CD4-positive, alpha-beta T cell treated with Interleukin-12 subunit alpha and Interleukin-12 subunit beta, for 1 hour (primary cell): ENCODE measurements at places on chromosomes 1 and 21.

DNA sequence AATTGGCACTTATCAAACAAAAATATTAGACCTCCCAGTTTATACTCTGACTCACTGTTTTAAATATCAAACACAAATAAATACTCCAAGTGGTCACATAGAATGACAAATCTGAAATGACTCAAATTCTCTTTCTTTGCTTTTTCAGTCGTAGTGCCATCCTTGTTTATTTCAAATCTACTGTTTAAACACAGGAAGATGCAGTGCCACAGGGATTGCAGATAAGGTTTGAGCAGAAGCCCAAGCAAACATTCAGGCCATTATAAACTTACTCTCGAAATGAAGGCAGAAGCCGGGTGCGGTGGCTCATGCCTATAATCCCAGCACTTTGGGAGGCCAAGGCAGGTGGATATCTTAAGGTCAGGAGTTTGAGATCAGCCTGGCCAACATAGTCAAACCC is 255.4 kb upstream of the PLXNA2 start:
- DNase-seq = no peak

- no peak for DNase-seq
Measured at GRCh38 chr1:42295816-42296215, 39.2 kb downstream of the FOXJ3 start.

- DNase-seq = no peak
Measured at GRCh38 chr1:99943223-99943794, 26.5 kb upstream of the SLC35A3 start.

DNA sequence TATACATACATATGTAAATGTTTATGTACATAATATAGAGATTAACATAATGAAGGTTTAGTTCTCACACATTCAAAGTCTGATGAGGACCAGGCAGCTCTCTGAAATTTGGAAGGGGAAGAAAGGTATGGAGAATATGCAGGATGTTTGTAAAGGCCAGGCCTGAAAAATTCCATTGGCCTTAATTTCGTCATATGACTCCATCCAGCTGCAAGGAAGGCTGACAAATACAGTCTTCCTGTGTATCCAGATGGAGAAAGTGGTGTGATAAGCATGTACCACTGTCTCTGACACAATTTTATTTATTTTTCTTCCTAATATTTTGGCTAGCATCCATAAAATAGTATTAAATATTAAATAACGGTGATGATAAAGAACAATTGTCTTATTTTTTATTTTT is 6.3 kb upstream of the SGIP1 start:
- no peak for DNase-seq

DNA sequence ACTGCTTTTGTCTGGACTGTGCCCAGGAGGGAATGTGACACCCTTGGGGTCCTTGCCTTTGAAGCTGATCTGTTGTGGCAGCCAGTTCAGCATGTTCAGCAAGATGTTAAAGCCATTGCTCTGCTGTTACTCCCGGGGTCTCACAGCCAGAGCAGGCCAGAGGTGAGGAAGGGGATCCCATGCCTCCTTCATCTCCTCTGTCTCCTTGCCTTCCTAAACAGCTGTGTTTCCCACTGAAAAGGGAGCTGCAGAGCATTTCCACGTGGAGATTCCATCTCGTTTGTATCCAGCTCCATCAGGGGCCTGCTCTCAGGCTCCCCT is 135.8 kb upstream of the COL6A1 start:
- no peak for DNase-seq

DNA sequence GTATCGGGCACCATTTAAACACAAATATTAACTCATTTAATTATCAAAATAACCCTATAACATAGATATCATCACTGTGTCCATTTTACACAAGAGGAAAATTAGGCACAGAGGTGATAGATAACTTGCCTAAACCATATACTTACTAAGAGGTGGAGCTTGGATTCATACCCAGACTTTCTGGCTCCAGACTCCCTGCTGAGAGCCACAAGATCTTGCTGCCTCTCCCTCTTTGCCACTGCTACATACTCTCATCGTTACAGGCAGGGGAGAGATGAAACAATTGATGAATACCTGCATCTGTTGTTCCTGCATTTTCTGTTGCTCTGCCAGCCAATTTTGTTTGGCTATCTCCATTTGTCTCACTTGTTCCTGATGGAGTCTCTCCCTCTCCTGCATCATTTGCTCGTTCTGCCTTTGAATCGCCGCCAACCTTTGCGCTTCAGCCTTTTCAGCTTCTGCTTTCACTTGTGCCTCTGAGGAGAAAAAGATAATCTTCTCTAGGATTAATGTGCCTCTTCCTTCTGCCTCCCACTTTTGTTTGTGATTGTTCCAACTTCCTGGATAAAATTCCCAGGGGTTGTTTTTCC is 10.6 kb downstream of the GBP5 start:
- DNase-seq = no peak

GRCh38 chr1:60765204-60765603 is 317.2 kb upstream of the NFIA start:
- DNase-seq = no peak

- DNase-seq = no peak
Measured at GRCh38 chr1:223261914-223262313, 102.1 kb downstream of the SUSD4 start.

DNA sequence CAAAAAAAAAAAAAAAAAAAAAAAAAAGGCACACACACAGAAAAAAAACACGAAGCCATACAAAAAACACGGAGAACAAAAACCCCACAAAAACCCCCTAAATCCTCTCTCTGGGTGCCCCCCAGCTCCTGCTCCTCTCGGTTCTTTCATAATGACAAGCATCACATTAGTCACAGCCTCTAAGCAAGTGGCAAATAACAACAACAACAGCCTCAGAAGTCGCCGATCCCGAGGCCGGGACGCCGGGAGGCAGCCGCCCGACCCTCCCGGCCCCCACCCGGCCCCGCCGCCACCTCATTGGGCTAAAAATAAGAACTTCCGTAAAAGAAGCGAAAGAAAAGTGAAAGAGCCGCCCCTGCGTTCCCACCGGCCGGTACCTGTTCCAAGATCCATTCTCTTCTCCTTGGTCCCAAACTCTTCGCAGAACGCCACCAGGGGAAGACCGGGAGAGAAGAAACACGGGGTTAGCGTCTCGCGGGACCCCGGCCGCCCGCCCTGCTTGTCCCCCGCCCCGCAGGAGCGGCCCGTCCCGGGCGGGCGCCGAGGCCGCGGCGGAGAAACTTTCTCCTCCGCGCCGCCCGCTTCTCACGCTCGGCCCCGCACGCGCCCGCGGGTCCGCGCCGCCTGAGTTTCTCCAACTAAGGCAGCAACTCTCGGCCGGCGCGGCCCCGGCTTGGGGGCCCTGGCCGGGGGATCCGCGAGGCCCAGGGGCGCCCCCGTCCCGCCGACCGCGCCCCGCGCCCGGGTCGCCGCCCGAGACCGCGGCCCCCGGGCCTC is 102.8 kb downstream of the CASZ1 start:
- DNase-seq = peak; percentile 74

DNA sequence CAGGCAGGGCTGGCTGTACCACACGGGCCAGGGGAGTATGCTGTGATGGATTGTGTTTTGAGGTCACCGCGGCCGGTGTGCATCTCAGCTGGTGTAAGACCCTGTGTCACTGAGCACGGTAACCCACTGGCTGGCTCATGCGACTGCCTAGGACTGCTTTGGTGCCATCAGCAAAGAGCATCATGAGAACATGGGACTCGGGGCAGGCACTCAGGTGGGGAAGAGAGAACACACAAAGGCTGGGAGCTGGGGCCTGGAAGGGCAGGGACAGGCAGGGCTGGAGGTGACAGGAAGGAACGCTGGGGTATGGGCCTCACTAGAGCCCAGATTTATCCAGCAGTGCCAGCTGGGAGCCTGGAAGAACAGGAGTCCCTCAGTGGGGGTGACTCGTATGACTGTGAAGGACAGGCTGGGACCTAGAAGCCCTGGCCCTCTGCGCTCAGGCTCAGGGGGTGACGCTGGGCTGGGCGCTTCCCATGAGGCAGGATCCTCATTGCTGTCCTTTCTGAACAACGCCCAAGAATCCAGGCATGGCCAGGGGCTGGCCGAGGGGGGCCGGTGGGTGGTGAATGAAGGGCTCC is 210.4 kb upstream of the VAMP3 start:
- DNase-seq = no peak

GRCh38 chr1:180444522-180444921 is 57.9 kb downstream of the ACBD6 start:
- DNase-seq = no peak

GRCh38 chr1:201896951-201897391 is 8.3 kb downstream of the SHISA4 start:
- no peak for DNase-seq

- DNase-seq = peak; percentile 71
Measured at GRCh38 chr1:235326719-235327558, 1.0 kb downstream of the ARID4B start.

- no peak for DNase-seq
Measured at GRCh38 chr1:69920426-69920825, 285.0 kb downstream of the LRRC40 start.

DNA sequence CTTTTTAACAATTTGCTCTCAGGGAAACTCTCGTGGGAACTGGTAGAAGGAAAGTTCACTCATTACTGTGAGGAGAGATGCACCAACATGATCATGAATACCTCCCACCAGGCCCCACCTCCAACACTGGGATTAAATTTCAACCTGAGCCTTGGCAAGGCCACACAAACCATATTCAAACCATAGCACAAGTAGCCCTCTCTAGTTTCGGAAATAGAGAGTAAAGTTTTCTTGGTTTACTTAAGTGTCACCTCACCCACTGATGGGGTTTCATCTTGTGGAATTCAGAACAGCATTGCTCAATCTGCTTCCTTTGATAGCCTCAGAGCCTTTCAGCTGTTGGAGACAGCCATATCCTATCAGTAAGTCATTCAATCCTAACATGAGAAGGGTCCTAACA is 25.5 kb upstream of the CCSAP start:
- no peak for DNase-seq

DNA sequence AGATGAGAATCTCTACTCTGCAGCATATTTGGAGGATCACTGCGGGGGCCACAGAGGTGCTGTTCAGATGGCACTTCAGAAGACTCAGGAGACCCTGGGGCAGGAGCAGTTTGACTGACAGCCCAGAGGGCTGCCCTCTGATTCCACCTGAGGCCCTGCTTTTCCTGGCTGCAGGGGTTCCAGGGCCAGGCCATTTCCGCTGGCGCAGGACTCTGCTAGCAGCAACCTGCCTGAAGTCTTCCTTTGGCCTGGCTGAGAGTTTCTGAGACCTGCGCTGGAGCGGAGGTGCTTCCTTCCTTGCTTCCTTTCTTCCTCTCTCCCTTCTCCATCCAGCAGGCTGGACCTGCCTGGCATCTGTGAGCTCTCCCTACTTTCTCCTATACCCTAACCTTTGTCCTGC is 11.8 kb downstream of the PCSK9 start:
- DNase-seq = no peak

DNA sequence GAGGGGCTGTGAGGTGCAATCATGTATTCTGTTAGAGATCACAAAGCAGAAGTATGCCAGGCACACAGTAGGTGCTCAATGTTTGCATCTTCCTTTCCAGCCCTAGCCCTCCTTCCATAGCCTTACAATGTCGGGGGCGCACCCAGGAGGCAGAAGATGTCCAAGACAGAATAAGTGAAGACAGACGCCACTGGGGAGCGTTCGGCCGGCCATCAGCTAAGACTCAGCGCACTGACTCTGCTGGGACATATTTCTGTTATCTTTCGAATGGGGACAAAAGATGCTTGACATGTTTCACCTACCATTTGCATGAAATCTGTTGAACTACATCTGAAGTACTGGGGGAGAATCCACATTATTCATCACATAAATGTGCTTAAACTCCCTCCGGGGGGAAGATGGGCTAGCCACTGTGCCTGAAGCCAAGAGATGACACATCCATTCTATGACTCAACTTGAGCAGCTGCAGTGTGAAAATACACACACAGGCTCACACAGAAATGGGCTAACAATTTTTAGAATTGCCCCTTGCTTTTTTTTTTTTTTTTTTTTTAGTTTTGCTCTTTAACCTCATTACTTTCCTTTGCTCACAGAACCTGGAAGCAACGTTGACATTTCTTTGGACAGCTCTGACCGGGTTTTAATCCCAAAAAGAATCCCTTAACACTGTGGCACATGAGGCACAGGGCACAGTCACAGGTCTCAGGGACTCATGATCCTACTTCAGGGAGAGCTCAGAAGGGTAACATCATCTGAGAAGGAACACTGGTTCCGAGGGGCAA is 7.9 kb downstream of the TIAM1 start:
- DNase-seq = no peak

GRCh38 chr1:116739371-116740012 is 14.7 kb upstream of the CD2 start:
- DNase-seq = no peak

GRCh38 chr1:18960821-18961220 is 4.3 kb upstream of the IFFO2 start:
- DNase-seq = no peak

DNA sequence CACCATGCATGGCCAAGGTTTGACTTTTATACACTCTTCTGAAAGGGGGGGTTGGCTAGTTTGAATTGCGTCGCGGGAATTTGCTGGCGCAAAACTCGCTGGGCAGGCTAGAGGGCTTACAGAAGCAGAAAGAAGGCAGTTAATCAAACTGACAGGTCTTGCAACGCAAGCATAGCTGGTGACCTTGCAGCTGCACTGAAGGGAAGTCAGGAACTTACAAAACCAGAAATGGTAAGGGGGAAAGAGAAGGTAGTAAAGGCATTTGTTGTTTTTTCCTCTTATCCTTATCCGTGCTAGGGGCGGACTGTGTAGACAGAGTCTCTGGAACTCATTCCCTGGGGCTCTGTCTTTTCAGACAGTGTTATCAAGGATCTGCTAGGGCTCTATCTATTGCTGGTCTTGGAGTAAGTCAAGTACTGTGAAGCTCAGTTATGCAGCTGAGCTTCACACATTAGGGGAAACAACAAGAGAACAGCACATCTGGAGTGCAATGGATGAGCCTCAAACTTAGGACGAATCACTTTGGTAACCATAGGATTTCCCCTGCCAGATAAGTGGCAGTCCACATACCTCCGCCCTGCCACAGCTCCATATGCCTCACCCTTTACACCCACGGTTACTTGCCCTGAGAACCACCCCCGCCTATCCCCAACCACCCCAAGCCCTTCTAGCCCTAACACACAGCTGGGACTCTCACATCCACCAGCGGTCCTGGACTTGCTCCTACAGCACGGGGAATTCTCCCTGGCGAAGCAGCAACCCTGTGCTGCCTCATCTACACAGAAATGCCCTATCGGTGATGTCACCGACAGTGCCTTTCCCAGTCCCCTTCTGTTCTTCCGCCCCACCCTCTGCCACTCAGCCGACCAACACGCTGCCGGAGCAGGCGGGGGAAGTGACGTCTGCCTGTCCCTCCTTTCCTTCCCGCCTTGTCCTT is 251.4 kb downstream of the FAM72C start:
- DNase-seq = no peak

DNA sequence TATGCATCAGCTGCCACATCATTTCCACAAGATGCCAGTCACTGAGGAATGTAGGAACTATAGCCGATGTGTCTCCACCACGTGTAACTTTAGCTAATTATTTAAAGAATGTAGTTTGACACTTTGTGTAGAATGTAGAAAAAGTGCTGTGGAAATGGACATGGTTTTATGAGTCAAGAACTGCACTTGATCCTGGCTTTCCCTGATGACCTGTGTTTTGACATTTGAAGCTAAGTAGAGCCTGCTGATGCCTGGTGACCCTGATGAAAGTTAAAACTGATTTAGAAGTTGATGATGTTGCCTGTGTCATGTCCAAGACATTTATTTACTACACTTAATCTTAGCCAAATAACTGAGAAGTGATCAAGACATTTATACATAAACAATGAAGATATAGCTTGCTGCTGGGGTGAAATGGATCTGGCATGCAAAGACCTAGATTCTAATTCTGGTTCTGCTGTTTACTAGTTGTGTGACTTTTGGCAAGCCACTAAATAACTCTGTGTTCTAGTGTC is 4.4 kb upstream of the OSBPL9 start:
- no peak for DNase-seq

GRCh38 chr1:170727963-170728362 is 64.0 kb downstream of the PRRX1 start:
- no peak for DNase-seq

- no peak for DNase-seq
Measured at GRCh38 chr1:94621802-94622201, 80.2 kb upstream of the F3 start.
